ENCODE measurements at places on chromosomes 7 and 10.

- no peak for DNase-seq
Measured at GRCh38 chr10:21138769-21139340, 241.7 kb upstream of the NEBL start.

DNA sequence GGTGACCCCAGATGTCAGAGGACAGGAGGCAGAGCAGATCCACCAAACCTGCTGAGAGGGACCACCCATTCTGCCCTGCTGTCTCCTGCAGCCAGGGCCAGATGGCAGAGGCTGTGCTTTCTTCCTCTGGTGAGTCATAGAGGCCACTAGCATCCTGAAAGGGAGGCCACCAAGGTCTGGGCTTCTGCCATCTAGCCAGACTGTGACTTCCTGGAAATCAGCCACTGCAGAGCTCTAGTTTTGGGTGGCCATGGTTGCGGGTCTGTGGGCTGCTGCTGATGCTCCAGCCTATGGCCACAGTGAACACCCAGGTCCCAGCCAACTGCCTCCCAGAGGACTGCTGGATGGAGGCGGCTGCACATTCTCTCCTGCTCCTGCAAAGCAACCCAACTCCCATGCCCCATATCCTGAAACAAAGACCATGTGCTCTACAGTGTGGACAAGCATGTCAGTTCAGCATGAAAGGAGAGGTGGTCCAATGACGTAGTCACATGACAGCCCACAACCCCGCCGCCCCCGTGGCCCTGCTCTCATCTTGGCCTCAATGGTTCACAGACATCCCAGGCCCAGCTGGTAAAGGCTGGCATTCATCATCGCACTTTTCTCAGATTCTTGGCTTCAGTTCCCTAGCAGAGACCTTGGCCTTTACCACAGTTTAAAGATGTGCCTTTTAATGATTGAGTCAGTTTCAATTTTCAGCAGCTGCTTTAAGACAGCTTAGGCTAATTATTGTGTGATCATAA lies 73.9 kb upstream of the CXCL12 start:
- no peak for DNase-seq

DNA sequence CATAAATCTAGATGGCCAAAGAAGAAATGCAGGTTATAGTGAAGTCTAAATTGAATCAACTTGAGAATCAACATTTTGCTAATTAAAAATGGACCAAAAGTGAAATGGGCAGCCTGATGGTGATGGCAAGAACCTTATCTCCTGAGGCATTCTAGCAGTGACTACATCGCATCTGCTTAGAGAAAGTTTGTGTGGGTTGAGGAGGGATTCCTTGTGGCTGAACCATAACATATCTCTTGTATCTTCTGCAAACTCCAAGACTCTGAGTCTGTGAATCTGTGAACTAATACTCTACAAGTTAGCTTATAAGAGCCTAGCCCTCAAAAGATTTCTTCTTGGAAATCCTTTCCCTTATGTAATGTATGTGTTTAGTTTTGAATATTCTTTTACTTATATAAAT lies 85.6 kb downstream of the PRKG1 start:
- no peak for DNase-seq

DNA sequence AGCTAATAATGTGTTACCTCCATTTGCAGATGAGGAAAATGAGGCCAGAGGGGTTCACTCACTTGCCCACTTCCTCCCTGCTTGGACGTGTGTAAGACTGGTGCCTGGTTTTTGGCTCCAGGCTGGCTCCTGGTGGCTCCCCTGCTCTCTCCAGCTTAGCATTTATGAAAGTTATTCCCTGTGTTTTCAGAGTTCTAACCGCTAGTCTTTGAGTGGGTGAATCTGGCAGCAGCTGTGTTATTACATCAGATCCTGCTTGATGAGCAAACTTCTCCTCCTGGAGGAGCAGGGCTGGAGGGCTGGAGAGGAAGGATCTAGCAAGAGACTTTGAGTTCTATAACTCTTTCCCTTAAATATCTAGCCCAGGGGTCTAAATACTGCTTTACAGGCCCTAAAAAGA lies 80.9 kb upstream of the AGBL3 start:
- no peak for DNase-seq

- DNase-seq: no peak
Measured at GRCh38 chr7:91549878-91550277, 285.6 kb downstream of the FZD1 start.

GRCh38 chr10:92479547-92479946 lies 94.3 kb downstream of the IDE start:
- no peak for DNase-seq

- DNase-seq: no peak
Measured at GRCh38 chr10:35578618-35578956, 26.6 kb upstream of the GJD4 start.

GRCh38 chr7:109939207-109939606 lies 1151.7 kb upstream of the LRRN3 start:
- no peak for DNase-seq

DNA sequence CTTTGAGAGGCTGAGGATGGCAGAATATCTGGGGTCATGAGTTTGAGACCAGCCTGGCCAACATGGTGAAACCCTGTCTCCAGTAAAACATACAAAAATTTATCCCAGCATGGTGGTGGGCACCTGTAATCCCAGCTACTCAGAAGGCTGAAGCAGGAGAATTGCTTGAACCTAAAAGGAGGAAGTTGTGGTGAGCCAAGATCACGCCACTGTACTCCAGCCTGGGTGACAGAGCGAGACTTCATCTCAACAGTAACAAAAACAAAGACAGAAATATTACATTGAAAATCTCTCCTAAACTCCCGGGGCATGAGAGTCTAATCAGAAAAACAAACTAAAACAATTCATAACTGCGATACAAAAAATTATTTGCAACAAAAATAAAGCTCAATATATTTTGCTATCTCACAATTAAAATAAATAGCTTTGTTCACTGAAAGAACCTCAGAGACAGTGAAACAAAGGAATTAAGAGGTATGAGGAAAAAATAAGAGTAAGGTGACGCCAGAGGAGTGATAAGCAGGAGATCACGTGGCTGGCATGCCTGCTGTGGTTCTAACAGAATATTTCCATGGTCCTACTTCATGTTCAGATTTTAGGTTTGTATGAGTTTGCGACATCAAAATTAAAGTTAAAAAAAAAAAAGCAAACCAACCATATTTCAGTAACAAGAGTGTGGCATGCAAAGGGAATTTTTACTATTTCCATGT lies 527.7 kb upstream of the POM121L12 start:
- no peak for DNase-seq

DNA sequence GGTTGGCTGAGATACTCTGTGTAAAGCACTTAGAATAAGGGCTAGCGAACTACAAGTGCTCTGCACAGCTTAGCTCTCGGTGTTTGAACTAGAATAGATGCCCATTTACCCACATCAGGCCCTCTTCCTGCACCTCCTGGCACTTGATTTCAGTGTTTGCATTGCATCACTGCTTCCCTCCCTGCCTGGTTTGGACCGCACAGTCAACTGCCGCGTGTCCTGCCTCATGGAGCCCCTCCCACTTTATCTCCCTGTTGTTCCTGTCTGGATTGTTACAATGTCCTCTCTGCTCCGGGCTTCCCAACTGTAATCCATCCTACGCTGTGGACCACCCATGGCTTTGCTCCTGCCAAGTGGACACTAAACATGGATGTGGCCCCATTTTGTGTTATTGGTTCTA lies 2.3 kb downstream of the FAM107B start:
- DNase-seq: no peak

DNA sequence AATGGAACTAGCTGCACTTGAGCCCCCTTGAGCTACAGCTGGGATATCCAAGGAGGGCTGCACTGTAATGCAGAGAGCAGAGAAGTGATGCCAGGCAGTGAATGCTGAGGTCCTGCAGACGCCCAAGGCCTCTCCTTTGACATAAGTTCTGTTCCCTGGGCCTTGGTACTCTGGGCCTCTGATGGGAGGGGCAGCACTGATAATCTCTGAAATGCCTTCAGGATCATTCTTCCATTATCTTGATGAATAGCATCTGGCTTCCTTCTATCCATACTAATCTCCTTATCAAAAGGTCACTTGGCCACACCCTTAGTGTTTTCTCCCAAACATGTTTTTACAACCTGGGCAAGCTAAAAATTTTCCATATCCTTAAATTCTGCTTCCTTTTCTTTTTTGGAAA lies 6.9 kb downstream of the GRB10 start:
- DNase-seq: no peak

- no peak for DNase-seq
Measured at GRCh38 chr7:131108212-131108940, 219.3 kb upstream of the MKLN1 start.

GRCh38 chr7:156106107-156106426 lies 293.8 kb upstream of the SHH start:
- DNase-seq: no peak

GRCh38 chr7:158723714-158724385 lies 19.2 kb upstream of the NCAPG2 start:
- no peak for DNase-seq

DNA sequence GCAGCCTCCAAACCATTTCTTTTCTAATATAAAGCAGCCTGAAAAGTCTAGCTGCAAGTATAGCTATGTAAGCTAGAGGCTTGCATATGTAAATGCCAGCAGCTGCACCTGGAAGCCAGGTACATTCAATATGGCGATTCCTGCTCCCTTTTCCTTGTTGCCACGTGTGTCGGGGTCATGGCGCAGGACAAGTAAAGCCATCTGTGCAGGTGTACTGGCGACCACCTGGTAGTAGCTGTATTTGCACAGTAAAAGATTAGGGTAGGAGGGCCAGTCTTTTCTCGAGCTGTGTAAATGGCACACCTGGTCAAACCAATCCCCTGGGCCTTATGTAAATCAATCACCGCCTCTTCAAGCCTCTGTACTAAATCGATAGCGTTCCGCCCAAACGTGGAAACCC lies 484.5 kb downstream of the MAGI2 start:
- no peak for DNase-seq

DNA sequence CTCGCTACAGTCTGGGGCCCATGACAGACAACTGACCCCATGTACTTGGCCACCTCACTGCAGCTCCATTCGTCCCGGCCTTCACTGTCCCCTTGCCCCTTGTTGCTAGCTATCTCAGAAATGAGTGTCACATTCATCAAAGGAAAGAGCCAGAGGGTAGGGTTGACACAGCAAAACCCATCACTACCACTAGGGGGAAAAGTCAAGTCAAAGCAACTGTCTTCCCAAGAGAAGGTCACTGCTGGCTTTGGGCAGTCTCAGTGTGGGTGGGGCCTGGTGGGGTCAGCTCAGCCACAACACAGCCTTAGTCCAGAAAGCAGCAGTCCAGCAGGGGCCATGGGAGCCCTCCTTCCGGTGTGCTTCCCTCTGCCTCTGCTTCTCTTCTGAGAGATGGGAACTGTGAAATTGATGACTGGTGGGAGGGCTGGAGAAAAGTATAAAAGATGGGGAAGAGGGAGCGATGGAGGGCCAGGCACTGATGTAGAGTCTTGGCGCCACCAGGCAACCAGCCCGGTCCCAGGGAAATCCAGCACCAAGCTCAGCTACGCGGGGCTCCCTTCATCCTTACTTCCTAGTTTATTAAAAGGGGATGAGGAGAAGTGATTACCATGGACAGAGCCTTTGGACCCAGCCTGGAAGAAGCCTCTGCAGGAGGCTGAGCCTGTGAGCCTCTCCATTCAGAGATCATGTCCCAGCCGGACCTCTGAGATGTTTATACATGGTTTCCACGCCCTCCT lies 58.0 kb downstream of the PLXNA4 start:
- DNase-seq: no peak

DNA sequence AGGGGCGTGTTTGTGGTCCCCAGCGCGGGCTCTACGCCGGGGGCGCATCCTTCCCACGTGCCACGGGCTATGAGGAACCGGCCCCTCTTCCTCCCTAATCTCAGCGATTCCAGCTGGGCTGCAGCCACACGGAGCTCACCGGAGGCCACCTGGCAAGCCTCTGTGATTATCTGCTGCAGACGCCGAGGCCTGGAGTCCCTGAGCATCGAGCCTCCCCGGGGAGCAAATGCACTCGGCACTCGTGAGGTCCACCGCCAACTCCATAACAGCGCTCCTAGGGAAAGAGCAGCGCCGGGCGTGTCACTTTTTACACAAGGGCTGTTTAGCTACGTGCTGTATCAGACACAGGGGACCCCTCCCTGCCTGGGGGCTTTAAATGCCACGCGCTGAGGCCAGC lies 101.2 kb downstream of the DYNC2I1 start:
- DNase-seq: no peak

DNA sequence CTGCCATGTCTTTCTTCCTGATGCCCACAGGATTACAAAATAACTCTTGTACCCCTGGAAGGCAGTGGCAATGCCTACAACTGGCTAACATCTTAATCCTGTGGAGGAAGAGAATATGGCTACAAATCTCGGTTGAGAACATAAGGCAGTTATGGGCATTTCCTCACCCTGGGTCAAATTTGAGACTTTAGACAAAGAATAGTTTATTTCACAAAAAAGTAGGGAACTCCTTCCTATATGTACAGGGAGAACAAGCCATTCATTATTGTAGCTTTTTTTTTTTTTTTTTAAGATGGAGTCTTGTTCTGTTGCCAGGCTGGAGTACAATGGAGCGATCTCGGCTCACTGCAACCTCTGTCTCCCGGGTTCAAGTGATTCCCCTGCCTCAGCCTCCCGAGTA lies 2.6 kb downstream of the ALDH18A1 start:
- no peak for DNase-seq

GRCh38 chr10:112649006-112649821 lies 202.2 kb downstream of the VTI1A start:
- no peak for DNase-seq

- no peak for DNase-seq
Measured at GRCh38 chr7:48634116-48634632, 290.2 kb upstream of the CDC14C start.

DNA sequence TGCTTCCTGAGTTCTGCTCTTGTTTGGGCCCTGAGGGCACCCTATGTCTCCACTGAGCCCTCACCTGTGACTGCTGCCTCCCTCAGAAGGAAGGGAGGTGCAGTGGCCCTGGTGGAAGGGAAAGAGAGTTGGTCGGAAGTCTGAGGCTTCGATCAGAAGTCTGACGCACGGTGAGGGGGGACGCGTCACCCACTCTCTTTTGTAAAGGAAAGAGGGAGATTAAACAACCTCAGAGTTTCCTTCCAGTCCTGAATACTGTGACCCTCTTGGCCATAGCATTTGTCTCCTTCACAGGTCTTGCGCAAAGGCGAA lies 31.4 kb upstream of the TRIM8 start:
- DNase-seq: peak; percentile 71

GRCh38 chr10:14523286-14523685 lies 192.6 kb upstream of the FRMD4A start:
- no peak for DNase-seq

- no peak for DNase-seq
Measured at GRCh38 chr7:17159500-17160037, 138.9 kb upstream of the AHR start.

GRCh38 chr7:138603549-138604318 lies 97.4 kb downstream of the SVOPL start:
- no peak for DNase-seq

DNA sequence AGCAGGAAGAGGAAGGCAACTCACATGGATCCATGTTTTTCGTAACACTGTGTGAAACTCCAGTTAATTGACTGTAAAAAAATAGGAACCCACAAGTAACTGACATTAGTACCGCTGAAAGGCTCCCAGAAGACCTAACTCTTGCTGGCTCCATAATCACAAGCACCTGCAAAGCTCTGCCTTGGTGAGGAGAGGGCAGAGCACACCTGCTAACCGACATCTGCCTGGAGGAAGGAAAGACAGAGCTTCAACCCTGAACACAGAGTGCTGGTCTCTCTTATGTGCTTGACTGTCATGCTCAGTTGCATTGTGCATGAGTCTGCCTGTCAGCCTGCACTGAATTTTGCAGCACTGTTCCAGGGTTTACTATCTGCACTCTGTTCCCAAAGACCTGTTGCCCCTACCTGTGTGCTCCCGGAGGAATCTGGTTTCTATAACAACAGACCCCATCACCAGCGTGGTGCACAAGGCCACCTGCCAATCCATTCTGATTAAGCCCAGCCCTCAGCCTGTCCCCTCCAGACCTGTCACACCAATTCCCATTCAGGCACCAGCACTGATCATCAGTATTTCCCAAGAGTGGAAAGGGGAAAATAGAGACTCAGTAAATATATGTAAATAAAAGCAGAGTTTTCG lies 63.1 kb upstream of the ANKRD1 start:
- no peak for DNase-seq
